ENCODE measurements at places on chromosomes 12 and 14. TPM values are rescaled to one million over a fixed set of nuclear protein-coding genes. Genes with fewer than 3 reads are reported as not detected.

P2RX2 gene
- not detected for total RNA-seq

PTPRQ gene
- 2.4 TPM for total RNA-seq

STYK1 gene
- not detected for total RNA-seq

SERPINA3 gene
- total RNA-seq: 140 TPM

MGP gene
- 9,983 TPM for total RNA-seq

CD27 gene
- total RNA-seq: 4.7 TPM

CATSPERB gene
- 14.5 TPM for total RNA-seq

ZC2HC1C gene
- 0.27 TPM for total RNA-seq

SLC2A14 gene
- total RNA-seq: not detected

TEX52 gene
- total RNA-seq: not detected

DNA sequence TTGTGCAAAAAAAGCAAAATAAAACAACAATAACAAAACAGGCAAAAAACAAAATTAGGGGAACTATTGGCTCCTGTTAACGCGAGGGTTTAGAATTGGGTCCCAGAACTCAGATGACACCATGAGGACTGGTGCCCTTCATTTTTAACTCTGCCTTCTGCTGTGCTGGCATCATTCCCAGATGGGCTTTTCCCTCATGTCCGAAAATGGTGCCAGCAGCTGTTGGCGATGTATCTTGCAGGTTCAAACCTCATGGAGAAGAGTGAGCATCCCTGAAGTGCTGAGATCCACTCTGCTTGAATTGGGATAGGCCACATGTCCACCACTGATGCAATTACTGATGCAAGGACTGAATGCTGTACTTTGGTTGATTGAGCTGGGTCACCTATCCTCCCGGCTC is 61.1 kb downstream of the MYRFL start:
- no peak overlapping the region for H3K27ac ChIP-seq
- H3K36me3 ChIP-seq: no peaks in the 10 kb centered on the region
- H3K4me3 ChIP-seq: no peak overlapping the region
- H3K4me1 ChIP-seq: no peaks in the 10 kb centered on the region

GRCh38 chr14:96205978-96206360 is 1.3 kb downstream of the BDKRB2 start:
- H3K27me3 ChIP-seq: no peaks in the 10 kb centered on the region
- H3K36me3 ChIP-seq: no peaks in the 10 kb centered on the region
- no peak for DNase-seq

DNA sequence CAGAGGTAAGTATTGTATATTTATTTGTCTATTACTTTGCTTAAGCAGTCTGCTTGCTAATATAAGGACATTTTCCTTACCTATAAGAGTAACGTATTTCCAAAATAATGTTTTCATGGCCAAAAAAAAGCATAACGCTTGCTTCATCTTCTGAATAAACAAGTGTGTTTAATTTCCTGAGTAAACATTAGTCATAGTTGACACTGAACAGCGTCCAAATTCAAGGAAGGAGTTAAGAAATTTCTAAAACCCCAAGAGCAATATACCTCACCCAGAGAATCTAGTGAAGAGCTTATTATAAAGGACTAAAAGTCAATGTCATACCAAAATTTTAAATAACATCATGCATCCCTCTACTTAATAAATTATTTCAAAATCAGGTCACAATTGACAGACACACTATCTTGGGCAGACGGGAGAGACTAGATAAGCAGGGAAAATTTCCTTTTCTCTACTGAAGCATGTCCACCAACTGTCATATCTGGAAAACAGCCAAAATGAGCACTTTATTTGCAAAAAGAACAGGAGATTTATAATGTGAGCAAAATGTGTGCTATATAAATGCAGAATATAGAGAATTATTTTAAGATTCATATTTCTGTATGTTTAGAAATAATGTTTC is 25.1 kb downstream of the ANKS1B start:
- H3K4me3 ChIP-seq: peak overlapping the region; percentile 7
- peaks cover 19% of the 10 kb centered on the region for H3K4me1 ChIP-seq
- H3K36me3 ChIP-seq: no peaks in the 10 kb centered on the region
- H3K27ac ChIP-seq: no peak overlapping the region
- no peaks in the 10 kb centered on the region for H3K27me3 ChIP-seq

- H3K4me1 ChIP-seq: no peaks in the 10 kb centered on the region
- no peak overlapping the region for H3K4me3 ChIP-seq
- no peaks in the 10 kb centered on the region for H3K36me3 ChIP-seq
These were observed 13.1 kb upstream of the SPTSSA start for GRCh38 chr14:34475163-34475562.

- no peaks in the 10 kb centered on the region for H3K36me3 ChIP-seq
- H3K27ac ChIP-seq: peak overlapping the region; percentile 25
- no peak overlapping the region for H3K4me3 ChIP-seq
- DNase-seq: no peak
These were observed 35.2 kb upstream of the PTGR2 start for GRCh38 chr14:73816393-73816816.

GRCh38 chr14:67889455-67889854 is 69.9 kb downstream of the RAD51B start:
- no peak overlapping the region for H3K27ac ChIP-seq
- no peaks in the 10 kb centered on the region for H3K4me1 ChIP-seq

DNA sequence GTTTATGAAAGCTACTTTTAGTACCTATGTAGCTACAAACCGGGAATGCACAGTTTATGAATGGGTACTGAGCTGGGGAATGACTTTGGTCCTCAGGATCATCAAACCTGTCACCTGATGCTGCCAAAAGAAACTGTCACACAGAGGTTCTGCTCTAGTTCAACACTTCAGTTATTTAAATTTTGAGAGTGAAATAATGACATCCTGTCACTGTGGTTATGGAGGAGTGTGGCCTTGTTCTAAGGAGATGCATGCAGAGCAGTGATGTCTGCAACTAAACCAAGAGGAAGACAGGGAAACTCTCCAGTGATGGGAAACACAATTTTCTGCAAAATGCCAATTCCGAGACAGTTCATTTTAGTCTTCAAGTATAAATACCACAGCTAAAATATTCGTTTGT is 4.8 kb upstream of the AEBP2 start:
- H3K27ac ChIP-seq: no peak overlapping the region
- H3K4me3 ChIP-seq: no peak overlapping the region
- no peaks in the 10 kb centered on the region for H3K36me3 ChIP-seq

DNA sequence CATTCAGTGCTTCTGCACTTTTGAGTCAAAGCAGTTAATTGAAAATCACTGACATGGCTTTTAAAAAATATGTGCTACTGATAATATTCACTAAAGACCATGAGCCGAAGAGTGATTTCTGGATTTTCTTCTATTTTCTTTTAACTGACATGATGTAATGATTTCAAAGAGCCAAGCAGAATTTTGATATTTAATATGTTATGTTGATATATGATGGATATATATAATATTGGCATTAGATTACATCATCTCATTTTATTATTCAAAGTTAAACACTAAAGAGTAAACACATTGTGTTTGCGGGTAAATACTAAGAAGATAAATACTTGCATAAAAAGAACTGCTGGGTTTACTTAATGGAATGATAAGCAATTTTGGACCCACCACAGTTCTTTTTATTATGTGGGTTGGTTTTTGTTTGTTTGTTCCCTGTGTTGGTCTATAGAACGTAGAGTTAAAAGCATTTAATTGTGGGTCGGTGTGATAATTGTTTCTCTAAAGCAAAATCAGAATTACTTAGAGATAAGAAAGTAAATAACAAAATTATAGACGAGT is 692 bp downstream of the SPIC start:
- no peak for DNase-seq
- H3K4me3 ChIP-seq: no peak overlapping the region
- H3K36me3 ChIP-seq: no peaks in the 10 kb centered on the region
- H3K27ac ChIP-seq: no peak overlapping the region
- H3K4me1 ChIP-seq: no peaks in the 10 kb centered on the region
- no peaks in the 10 kb centered on the region for H3K27me3 ChIP-seq

DNA sequence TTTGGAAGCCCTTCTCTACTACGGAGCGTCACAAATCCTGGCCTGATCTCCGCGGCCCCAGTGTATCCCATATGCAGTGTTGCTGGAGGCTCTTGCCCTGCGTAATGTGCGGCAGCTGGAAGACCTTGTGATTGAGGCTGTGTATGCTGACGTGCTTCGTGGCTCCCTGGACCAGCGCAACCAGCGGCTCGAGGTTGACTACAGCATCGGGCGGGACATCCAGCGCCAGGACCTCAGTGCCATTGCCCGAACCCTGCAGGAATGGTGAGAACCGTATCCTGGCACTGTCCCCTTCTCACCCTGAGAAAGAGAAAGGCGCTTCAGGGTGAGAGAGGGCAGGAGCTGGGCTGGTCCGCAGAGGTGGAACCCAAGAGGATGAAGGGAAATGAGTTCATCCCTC is 5.3 kb downstream of the COPS7A start:
- H3K27me3 ChIP-seq: no peaks in the 10 kb centered on the region
- peaks cover 39% of the 10 kb centered on the region for H3K36me3 ChIP-seq
- DNase-seq: no peak
- no peak overlapping the region for H3K4me3 ChIP-seq
- H3K4me1 ChIP-seq: peaks cover 12% of the 10 kb centered on the region

- peak overlapping the region; percentile 84 for H3K27ac ChIP-seq
- no peaks in the 10 kb centered on the region for H3K27me3 ChIP-seq
- H3K4me1 ChIP-seq: peaks cover 25% of the 10 kb centered on the region
- H3K36me3 ChIP-seq: no peaks in the 10 kb centered on the region
These were observed 1.7 kb downstream of the ORAI1 start for GRCh38 chr12:121628037-121628436.

DNA sequence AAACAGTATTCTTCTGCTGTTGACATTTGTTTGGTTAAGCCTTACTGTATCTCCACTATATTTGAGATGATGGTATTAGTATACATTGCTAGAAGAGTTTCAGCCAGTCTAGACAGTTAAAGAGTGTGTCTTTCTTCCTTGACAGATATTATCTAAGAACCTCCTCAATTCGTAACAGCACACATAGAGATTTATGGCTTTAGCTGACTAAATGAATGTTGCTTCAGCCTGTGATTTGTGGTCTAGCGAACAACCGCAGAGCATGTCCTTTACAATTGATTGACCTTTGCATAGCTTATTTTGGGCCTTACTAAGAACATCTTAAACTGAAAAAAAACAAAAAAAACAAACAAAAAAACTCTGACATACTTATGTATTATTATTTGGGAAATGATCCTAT is 122.2 kb downstream of the DAAM1 start:
- peaks cover 27% of the 10 kb centered on the region for H3K4me1 ChIP-seq
- H3K27me3 ChIP-seq: no peaks in the 10 kb centered on the region
- DNase-seq: no peak
- H3K36me3 ChIP-seq: no peaks in the 10 kb centered on the region

DNA sequence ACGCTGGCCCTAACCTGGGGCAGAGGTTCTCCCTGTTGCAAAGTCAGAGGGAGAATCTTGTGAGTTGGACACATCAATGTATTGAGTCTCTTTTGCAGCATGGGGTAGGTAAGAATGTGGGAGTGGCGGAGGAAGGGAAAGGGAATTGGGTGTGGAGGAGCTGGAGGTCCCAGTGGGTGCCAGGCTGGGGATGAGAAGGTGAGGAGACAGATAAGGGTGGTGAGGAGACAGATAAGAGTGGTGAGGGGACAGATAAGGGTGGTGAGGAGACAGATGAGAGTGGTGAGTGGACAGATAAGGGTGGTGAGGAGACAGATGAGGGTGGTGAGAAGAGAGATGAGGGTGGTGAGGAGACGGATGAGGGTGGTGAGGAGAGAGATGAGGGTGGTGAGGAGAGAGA is 72.9 kb upstream of the SFSWAP start:
- H3K4me3 ChIP-seq: no peak overlapping the region
- H3K27me3 ChIP-seq: no peaks in the 10 kb centered on the region
- no peak overlapping the region for H3K27ac ChIP-seq
- no peaks in the 10 kb centered on the region for H3K4me1 ChIP-seq

DNA sequence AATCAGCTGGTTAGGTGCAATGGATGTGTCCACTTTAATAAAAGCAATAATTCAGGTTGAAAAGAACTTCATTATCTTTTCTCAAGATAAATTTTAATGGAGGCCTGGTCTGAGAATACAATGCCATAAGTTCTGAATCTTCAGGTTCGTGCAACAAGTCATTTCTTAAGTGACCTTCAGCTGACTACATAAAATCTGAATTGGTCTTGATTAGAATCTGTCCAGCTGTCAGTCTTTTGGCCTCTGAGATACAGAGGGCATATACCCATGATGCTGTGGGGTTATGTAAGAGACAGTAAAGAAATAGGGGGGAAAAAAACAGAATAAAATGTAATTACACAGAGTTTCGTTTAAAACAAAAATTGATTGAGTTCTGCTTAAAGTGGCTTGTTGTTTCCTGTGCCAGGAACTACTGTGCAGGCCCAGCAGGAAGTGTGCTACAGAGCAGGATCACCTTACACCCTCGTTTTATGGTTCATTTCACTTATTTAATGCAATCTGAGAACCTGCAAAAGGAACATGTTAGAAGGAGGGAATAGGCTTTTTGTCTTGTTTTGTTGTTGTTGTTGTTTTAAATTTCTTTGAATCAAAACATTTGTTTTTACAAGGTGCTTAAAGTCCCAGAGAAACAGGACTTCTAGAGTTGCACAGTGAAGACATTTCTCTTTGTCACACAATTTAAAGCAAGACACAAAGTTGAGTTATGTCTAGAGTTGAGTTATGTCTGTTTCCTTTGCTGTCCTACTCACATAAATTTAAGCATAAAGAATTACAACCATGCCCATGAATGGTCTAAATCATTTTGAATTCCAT is 64.2 kb downstream of the LGR5 start:
- no peak for DNase-seq
- no peaks in the 10 kb centered on the region for H3K4me1 ChIP-seq
- H3K27me3 ChIP-seq: no peaks in the 10 kb centered on the region

GRCh38 chr12:113422886-113423669 is 898 bp downstream of the SDSL start:
- no peaks in the 10 kb centered on the region for H3K36me3 ChIP-seq
- peak overlapping the region; percentile 69 for H3K4me3 ChIP-seq
- peaks cover 5% of the 10 kb centered on the region for H3K4me1 ChIP-seq
- no peak overlapping the region for H3K27ac ChIP-seq

GRCh38 chr14:72716476-72716875 is 177.4 kb downstream of the DPF3 start:
- no peaks in the 10 kb centered on the region for H3K27me3 ChIP-seq
- no peaks in the 10 kb centered on the region for H3K36me3 ChIP-seq
- no peak overlapping the region for H3K27ac ChIP-seq
- DNase-seq: no peak
- H3K4me3 ChIP-seq: no peak overlapping the region

DNA sequence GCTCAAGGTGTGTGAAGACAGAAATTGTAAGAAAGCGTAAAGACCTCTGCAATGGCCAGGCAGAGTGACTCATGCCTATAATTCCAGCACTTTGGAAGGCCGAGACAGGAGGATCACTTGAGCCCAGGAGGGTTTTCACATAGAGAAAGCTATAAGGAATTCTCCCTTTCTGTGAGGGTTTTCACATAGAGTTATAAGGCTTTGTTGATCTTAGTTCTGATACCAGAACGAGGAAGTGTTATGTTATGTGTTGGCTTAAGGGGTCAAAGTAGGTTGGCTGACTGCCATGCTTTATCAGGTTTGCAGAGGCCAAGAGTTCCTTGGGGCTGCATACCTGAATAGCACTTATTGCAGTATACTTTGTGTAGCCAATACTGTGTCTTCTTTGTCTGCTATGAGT is 139.1 kb downstream of the ERC1 start:
- H3K27me3 ChIP-seq: no peaks in the 10 kb centered on the region
- no peaks in the 10 kb centered on the region for H3K36me3 ChIP-seq
- no peak overlapping the region for H3K4me3 ChIP-seq
- no peak overlapping the region for H3K27ac ChIP-seq

- H3K36me3 ChIP-seq: no peaks in the 10 kb centered on the region
- H3K27me3 ChIP-seq: no peaks in the 10 kb centered on the region
- no peak overlapping the region for H3K27ac ChIP-seq
- peak overlapping the region; percentile 25 for H3K4me3 ChIP-seq
These were observed 35.9 kb downstream of the TESC start for GRCh38 chr12:117063162-117063911.

All from thoracic aorta (tissue), 2 donors.